ENCODE measurements at places on chromosomes 4 and X. TPM values are rescaled to one million over a fixed set of nuclear protein-coding genes. Genes with fewer than 3 reads are reported as not detected.

- H3K36me3 ChIP-seq = no peaks in the 10 kb centered on the region
- no peak for DNase-seq
- no peaks in the 10 kb centered on the region for H3K4me1 ChIP-seq
- H3K4me3 ChIP-seq = no peak overlapping the region
Measured at GRCh38 chr4:9927341-9928007, 93.8 kb downstream of the SLC2A9 start.

- H3K27ac ChIP-seq = no peak overlapping the region
- H3K4me3 ChIP-seq = no peak overlapping the region
- peaks cover 16% of the 10 kb centered on the region for H3K27me3 ChIP-seq
- no peaks in the 10 kb centered on the region for H3K36me3 ChIP-seq
- H3K4me1 ChIP-seq = no peaks in the 10 kb centered on the region
- DNase-seq = no peak
Measured at GRCh38 chrX:39653691-39654090, 444.1 kb downstream of the BCOR start.

- no peak for DNase-seq
- H3K27me3 ChIP-seq = no peaks in the 10 kb centered on the region
- no peak overlapping the region for H3K27ac ChIP-seq
- no peaks in the 10 kb centered on the region for H3K36me3 ChIP-seq
Measured at GRCh38 chrX:74911494-74911893, 13.8 kb downstream of the NEXMIF start.

DNA sequence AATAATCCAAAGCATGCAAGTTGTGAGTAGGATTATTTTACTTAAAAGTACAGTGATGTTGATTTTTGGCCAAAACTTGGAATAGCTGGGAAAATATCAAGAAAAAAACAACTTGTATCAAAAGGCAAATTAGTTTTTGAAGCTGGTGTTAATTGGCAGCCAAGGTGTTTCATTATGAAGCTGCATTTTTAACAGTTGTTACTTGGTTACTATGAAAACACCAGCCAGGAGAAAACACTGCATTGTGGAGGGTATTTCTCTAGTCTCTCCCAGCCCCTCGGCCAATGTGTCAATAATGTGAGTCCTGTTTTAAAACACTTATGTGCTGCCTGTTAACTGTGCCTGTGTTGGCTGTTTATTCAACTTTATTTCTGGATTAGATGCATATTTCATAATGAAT is 733.4 kb downstream of the ADGRL3 start:
- no peak overlapping the region for H3K27ac ChIP-seq
- no peaks in the 10 kb centered on the region for H3K4me1 ChIP-seq
- no peaks in the 10 kb centered on the region for H3K36me3 ChIP-seq
- no peak overlapping the region for H3K4me3 ChIP-seq
- no peaks in the 10 kb centered on the region for H3K27me3 ChIP-seq
- no peak for DNase-seq

DNA sequence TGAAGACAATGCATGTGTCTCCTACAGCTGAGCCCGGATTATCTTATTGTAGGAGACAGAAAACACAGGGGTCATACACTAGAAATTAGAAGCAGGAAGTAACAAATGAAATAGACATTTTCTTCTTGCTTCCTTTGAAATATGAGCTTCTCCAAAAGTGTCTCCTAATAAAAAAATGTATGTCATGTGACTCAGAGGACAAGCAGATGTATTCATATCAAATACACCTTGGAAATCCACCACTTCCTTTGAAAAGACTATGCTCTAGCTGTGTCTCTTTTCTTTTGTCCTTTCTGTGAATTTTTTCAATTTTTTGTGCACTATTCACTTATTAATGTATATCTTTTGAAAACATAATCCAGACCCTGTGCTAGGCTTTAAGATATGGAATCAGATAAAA is 1906.2 kb downstream of the C4orf33 start:
- H3K4me1 ChIP-seq = no peaks in the 10 kb centered on the region
- H3K27ac ChIP-seq = no peak overlapping the region
- DNase-seq = no peak
- no peak overlapping the region for H3K4me3 ChIP-seq
- H3K27me3 ChIP-seq = no peaks in the 10 kb centered on the region
- H3K36me3 ChIP-seq = no peaks in the 10 kb centered on the region

GRCh38 chrX:80648023-80648422 is 161.7 kb downstream of the BRWD3 start:
- H3K27ac ChIP-seq = no peak overlapping the region
- no peaks in the 10 kb centered on the region for H3K36me3 ChIP-seq
- no peaks in the 10 kb centered on the region for H3K27me3 ChIP-seq
- no peaks in the 10 kb centered on the region for H3K4me1 ChIP-seq
- no peak for DNase-seq

PRR32 gene
- not detected for total RNA-seq

TMSB15A gene
- 0.56 TPM for total RNA-seq

HSFX3 gene
- 0.29 TPM for total RNA-seq

BMPR1B gene
- not detected for total RNA-seq

GYPB gene
- 0.70 TPM for total RNA-seq
